ENCODE measurements at places on chromosomes 16 and 17. TPM values are rescaled to one million over a fixed set of nuclear protein-coding genes. Genes with fewer than 3 reads are reported as not detected.

GRCh38 chr17:28476076-28476865, 2.8 kb downstream of the SLC13A2 start:
- no peaks in the 10 kb centered on the region for H3K27me3 ChIP-seq
- peaks cover 3% of the 10 kb centered on the region for H3K4me1 ChIP-seq
- H3K36me3 ChIP-seq, result no peaks in the 10 kb centered on the region

- H3K4me1 ChIP-seq, result peaks cover 18% of the 10 kb centered on the region
- no peaks in the 10 kb centered on the region for H3K36me3 ChIP-seq
- H3K27ac ChIP-seq, result peak overlapping the region; percentile 56
- DNase-seq, result no peak
These were observed 29.3 kb upstream of the SPACA3 start for GRCh38 chr17:32962320-32962711.

Gene HS3ST2
- total RNA-seq, result 0.41 TPM

DNA sequence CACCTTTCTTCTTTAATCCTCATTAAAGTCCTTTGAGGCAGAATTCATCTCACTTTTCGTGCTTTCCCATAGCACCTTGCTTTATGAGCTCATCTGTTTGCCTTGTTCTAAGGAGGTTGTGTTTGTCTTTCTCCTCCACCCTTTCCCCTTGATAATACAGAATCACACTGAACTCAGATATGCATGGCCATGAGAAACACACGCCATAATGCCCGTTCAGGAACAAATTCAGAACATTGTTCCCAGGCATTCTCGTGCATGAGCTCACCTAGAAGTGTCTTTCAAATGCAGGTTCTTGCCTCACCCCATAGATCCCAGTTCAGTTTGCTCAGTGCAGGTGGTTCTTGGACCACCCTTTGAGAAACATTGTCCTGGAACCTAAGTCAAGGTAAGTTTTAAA, 71.1 kb downstream of the TMEM114 start:
- H3K27ac ChIP-seq, result peak overlapping the region; percentile 80
- H3K4me3 ChIP-seq, result no peak overlapping the region
- H3K27me3 ChIP-seq, result no peaks in the 10 kb centered on the region

- no peaks in the 10 kb centered on the region for H3K36me3 ChIP-seq
- peak; percentile 77 for DNase-seq
- peak overlapping the region; percentile 74 for H3K27ac ChIP-seq
- peaks cover 9% of the 10 kb centered on the region for H3K4me1 ChIP-seq
These were observed 14.3 kb downstream of the RAPGEFL1 start for GRCh38 chr17:40191237-40192208.

Gene CIAPIN1
- 48.3 TPM for total RNA-seq

DNA sequence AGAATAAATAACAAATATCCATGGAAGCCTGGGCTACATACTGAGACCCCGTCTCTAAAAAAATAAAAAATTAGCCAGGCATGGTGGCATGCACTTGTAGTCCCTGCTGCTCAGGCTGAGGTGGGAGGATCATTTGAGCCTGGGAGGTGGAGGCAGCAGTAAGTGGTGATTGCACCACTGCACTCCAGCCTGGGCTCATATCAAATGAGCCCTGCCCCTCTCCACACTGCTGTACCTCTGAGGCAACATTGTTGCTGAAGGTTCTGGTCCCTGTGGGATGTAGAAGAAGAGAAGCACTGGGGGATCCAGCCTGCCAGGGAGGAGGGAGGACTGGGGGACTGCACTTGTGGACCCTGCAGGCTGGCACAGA, 11.4 kb upstream of the ARHGAP23 start:
- no peak overlapping the region for H3K27ac ChIP-seq
- peaks cover 17% of the 10 kb centered on the region for H3K4me1 ChIP-seq
- H3K27me3 ChIP-seq, result peaks cover 58% of the 10 kb centered on the region

DNA sequence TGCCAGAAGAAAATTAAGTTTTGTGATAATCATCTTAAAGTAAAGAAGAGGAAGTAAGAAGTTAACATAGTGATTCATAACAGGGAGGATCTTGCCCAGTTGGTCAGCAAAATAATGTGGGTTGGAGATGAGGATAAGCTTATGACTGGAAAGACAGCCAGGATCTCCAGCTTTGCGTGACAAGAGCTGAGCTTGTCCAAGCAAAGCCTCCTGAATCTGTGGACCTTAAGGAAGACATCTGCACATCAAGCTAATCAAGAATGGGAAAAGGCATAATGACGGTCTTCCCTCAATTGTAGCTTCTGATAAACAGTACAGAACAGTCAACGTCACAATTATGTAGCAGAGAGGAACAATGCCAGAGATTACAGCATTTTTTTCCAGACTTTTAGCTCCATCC, 744.7 kb upstream of the GOT2 start:
- no peak for DNase-seq
- H3K4me1 ChIP-seq, result no peaks in the 10 kb centered on the region
- H3K4me3 ChIP-seq, result no peak overlapping the region
- H3K36me3 ChIP-seq, result no peaks in the 10 kb centered on the region
- no peak overlapping the region for H3K27ac ChIP-seq

- DNase-seq, result no peak
- H3K4me3 ChIP-seq, result no peak overlapping the region
- no peaks in the 10 kb centered on the region for H3K4me1 ChIP-seq
- H3K27me3 ChIP-seq, result no peaks in the 10 kb centered on the region
These were observed 12.5 kb upstream of the SLC4A1 start for GRCh38 chr17:44280392-44280937.

GRCh38 chr17:67818110-67819002, 6.9 kb upstream of the BPTF start:
- DNase-seq, result no peak
- no peak overlapping the region for H3K4me3 ChIP-seq
- H3K4me1 ChIP-seq, result no peaks in the 10 kb centered on the region
- no peaks in the 10 kb centered on the region for H3K36me3 ChIP-seq
- H3K27ac ChIP-seq, result no peak overlapping the region

DNA sequence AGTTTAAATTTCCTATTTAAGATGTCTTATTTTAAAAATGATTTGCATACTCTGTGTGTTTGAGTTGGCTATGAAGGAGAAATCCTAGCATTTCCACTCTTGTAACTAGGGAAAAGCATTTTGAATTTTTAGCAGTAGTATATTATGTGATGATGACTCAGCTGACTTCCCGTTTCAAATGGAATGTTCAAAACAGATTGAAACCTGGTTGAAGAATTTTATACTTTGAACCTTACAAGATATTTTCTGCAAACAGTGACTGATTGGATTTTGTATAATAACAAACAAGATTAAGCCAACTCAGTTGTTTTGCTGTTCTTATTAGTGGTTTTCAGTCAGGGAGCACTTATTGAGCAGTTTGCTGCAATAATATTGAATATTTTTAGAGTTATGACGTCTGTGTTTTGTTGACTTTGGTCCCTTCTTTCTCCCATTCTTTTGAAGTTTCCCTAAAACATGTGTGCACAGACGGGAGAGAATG, 8.0 kb downstream of the TNRC6A start:
- peak overlapping the region; percentile 53 for H3K27ac ChIP-seq
- H3K27me3 ChIP-seq, result no peaks in the 10 kb centered on the region
- peaks cover 37% of the 10 kb centered on the region for H3K4me1 ChIP-seq

GRCh38 chr17:61406971-61407911, 7.6 kb downstream of the TBX2 start:
- H3K4me1 ChIP-seq, result peaks cover 49% of the 10 kb centered on the region
- H3K27me3 ChIP-seq, result peaks cover 98% of the 10 kb centered on the region
- H3K36me3 ChIP-seq, result no peaks in the 10 kb centered on the region
- peak overlapping the region; percentile 55 for H3K27ac ChIP-seq

Gene TRIM72
- total RNA-seq, result not detected

DNA sequence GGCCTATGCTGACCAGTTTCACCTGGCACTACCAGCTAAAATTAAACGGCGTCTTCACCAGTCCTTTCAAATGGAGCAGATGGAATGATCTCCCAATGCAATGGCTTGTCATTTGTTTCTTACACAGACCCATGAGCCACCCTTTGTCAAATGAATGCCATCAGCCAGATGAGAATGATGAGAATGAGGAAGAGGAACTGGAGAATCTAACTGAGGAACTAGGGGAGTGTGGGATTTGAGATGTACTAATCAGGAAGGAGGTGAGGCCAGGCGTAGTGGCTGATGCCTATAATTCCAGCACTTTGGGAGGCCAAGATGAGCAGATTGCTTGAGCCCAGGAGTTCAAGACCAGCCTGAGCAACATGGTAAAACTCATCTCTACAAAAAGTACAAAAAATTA, 116.4 kb downstream of the HS3ST3A1 start:
- no peaks in the 10 kb centered on the region for H3K36me3 ChIP-seq
- H3K27me3 ChIP-seq, result no peaks in the 10 kb centered on the region
- no peak for DNase-seq
- H3K4me3 ChIP-seq, result no peak overlapping the region
- no peaks in the 10 kb centered on the region for H3K4me1 ChIP-seq
- H3K27ac ChIP-seq, result no peak overlapping the region

Gene TMC8
- 1.2 TPM for total RNA-seq

Gene GALNS
- 54.6 TPM for total RNA-seq

Gene FKBP10
- 10.6 TPM for total RNA-seq

DNA sequence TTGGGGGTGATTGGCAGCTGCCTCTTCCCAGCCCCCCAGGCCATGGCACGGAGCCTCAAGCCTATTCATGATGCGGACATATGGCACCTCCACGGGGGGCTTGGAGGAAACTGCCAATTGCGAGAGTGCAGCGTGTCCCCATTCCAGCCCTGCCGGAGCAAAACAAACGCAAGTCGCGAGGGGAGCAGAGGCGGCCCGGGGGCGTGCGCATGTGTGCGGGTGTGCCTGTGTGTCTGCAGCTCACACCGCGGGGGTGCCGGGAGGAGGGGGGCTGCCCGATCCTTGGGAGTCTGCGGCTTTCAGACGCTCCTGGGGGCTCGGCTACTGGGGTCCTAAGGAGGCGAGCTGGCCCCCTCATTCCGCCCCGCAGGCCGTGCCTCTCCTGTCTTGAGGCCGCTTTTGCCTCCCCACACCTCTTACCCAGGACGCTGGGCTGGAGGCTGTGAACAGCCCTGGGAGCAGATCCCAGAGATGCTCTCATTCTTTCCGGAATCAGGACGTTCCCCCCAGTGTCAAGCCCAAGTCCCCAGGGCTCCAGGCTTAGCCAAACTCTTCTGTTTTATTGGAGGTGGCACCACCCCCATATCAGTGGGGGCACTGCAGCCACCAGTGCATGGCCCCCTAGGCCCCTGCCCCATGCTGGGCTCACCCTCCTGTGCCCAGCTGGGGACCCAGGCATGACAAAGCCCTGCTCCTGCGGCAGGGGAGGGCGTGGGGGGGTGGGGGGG, 29.1 kb downstream of the ENDOV start:
- no peak for DNase-seq
- no peaks in the 10 kb centered on the region for H3K4me1 ChIP-seq
- no peaks in the 10 kb centered on the region for H3K36me3 ChIP-seq

DNA sequence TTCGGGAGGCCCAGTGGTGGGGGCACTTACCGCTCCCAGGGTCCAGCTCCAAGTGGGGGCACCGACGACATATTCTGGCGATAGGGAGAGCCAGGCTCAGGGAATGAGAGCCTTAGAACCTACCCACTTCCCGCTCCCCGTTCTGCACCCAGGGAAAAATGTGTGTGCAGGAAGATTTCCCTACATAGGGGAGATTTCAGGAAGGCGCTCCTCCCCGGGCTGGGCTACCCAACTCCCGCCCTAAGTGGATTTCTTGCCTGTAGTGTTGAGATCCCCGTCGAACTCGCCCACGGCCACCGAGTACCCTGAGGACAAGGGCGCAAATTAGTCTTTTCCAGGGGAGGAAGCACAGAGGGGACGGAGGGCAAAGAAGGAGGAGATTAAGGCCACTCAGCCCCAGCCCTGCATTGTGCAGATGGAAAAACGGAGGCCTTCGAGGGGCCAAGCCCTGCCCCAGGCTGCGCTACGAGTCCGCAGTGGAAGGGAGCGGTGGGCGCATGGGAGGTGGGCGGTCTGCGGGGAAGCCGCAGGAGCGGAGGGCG, 5.1 kb downstream of the ITGA2B start:
- H3K27ac ChIP-seq, result no peak overlapping the region
- no peak overlapping the region for H3K4me3 ChIP-seq
- no peaks in the 10 kb centered on the region for H3K36me3 ChIP-seq
- H3K27me3 ChIP-seq, result peaks cover 30% of the 10 kb centered on the region

DNA sequence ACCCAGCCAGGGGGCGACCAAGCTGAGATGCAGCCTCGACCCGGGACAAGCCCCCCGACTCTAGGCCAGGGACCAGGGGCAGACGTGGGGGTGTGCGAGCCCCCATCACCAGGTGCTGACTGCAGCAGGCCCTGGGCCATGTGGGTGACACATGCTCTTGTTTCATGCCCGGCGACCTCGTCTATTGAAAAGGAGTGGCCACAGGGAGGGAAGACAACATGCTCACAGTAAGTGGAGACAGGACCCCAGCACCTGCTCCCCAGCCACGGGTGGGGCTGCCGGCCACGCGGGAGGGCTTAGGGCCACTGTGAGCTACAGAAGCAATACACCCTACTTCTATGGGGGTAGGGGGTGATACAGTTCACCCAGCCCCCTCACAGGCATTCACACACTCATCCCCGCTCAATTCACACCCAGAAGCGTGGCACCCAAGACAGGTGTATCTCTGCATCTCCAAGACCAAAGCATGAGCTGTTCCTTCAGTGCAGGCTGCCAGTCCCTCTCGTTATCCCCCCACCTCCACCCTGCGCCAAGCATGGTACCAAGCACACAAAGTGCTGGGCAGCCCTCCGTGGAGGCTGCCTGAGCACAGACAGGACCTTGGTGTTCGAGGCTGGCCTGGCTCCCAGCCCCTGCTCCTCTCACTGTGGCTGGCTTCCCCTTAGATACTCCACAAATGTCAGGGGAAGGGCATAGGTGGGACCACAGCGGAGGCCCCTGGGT, 13.6 kb downstream of the VASN start:
- H3K27me3 ChIP-seq, result no peaks in the 10 kb centered on the region
- H3K36me3 ChIP-seq, result no peaks in the 10 kb centered on the region
- no peak for DNase-seq

DNA sequence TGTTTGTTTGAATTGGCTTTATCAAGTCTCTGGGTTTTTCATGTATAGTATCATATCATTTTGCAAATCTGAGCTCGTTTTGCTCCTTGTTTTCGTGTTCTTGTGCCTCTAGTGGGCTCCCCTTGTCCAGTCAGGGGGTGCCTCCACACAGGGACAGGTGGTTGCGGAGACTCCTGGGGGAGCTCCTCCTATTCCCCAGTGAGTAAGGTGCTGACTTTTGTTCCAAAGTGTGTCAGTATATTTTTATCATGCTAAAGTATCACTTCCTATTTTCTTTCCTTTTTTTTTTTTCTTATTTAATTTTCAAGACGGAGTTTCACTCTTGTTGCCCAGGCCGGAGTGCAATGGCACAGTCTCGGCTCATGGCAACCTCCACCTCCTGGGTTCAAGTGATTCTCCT, 30.3 kb upstream of the IL17C start:
- peaks cover 28% of the 10 kb centered on the region for H3K36me3 ChIP-seq
- H3K27ac ChIP-seq, result no peak overlapping the region
- DNase-seq, result no peak
- no peak overlapping the region for H3K4me3 ChIP-seq
- H3K27me3 ChIP-seq, result no peaks in the 10 kb centered on the region

Gene KRT16
- total RNA-seq, result 0.79 TPM

DNA sequence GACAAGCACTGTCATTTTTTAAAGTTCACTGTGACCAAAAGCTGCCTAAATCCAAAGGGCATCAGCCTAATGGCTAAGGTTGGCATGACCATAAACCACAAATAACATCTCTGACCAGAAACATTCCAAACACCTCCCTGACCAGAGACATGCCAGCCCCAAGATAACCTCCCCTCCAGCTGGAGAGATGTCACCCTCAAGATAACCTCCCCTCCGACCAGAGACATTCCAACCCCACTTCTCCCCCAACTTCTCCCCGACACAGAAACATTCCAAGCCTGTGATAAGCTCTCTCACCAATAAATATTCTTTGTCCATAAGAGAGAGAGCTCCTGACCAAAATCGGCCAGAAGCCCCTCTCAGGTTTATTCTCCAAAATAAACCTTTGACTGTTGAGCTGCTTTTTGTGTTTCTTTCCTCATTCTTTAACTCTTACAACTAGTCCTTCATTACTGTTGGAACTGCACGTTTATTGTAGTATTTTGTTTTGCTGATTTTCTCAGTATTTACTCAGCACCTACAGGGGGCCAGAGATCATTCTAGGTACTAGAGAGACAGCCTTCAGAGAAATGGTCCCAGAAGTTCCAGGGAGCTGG, 325.6 kb downstream of the SLC39A11 start:
- H3K27ac ChIP-seq, result no peak overlapping the region
- H3K27me3 ChIP-seq, result no peaks in the 10 kb centered on the region

All from transverse colon (tissue), 4 donors.